Kidney epithelial cell (primary cell): ENCODE measurements at places on chromosomes 5 and 9.
A peak's percentile ranks its signal among the peaks of the same experiment; 100 is the strongest.

DNA sequence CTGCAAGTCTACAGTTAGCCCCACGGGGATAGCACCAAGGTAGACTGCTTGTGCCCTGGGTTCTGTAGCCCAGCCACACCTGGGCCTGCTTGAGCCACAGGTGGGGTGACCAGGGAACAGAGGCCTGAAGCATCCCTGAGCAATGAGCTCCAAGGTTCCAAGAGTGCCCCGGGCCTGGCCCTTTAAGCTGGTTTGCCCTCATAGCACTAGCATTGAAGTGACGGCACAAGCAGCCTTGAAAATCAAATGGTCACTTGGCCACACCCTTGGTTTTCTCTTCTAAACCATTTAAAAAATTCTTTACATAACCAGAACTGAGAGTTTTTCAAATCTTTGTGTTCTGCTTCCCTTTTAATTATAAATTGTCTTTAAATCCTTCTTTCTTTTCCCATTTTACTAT, 24.7 kb downstream of the FBXO10 start:
- no peak for DNase-seq

DNA sequence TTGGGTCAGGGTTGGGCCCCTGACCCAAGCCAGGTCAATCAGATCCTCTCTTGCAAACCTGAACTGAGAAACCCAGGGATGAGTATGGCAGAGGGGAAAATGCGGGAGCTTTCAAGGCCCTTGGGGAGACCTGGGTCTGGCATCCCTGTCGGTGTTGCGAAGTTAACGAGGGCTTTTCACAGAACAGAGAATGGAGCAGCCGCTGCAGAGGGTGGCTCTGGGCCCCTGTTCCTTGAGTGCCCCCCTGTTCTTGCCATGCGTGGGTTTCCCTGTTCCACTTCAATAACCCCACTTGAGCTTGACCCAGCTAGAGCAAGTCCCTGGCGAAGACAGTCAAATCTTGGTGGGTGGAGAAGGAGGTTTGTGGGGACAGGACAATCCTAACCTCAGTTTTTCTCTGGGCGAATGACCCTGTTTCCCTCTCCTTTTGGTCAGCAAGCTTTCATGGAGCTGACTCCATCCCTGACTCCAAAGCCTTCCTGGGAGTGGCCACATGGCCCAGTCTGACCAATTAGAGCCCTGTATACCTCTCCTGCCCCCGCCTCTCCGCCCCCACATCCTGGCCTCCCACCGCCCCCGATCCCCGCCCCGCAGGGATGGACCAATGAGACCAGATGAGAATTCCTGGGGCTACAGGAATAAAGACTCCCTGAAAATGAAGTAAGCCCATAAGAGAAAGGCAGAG, 2.9 kb upstream of the VDAC1 start:
- DNase-seq, result no peak

DNA sequence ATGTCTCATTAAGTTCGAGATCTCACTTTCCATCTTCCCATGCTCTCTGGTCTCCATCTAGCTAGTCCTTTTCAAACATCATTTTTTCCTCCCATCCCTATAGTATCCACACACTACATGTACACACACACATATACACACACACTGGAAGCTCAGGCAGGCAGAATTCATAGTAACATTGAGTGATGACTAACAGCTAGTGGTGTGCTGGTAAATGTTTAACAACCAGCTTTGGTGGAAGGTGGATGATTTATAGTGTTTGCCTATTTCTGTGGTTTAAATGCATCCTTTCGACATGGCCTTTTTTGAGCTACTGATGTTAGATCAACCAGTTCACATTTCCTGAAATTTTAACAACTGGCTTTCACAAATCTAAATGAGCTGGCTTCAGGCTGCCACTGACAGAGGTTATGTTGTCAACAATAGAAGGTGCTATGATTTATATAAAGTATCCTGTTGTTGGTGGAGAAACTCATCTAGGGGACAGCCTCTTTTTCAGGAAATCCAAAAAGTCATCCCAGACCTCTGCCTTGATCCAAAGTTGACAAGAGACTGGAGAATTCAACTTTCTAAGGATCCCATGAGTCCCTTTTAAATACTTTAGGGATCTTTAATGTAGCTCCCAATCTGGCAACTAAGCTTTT, 117.8 kb downstream of the CCDC192 start:
- peak; percentile 80 for DNase-seq

DNA sequence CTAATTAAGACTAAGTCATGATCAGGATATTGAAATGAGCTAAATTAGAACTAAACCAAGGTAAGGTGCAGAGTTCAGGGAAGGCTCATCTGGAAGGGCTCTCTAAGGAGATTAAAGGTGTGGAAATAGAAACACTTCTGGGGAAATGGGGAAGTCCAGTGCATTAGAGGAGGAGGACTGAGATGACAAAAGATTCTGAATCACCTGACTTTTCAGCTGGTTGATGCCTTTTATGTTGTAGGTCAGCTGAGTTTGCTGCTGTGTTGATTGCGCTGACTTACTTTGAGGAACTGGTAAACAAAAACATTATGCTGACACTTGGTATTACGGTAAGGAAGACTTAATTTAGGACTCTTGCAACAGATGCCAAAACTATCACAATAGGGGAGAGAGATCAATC, 23.8 kb downstream of the IFNA5 start:
- DNase-seq, result no peak

- no peak for DNase-seq
These were observed 96.4 kb upstream of the SPIN1 start for GRCh38 chr9:88291856-88292255.

DNA sequence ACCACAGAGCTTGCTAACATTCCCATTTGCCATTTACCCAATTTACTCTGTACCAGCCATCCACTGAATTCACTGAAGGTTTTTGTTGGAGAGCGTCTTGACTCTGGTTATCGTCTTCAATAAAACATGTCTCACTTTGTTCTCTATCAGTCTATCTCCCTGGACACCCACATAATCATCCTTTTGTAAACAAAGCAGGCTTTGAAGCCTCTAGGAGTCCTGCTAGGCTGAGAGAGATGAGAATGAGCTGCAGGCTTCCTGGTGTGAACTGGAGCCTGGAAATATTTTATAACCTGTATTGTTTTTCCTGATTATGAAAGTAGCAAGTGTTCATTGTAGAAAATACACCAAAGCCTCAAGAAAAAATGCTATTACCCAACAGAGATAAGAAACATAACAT, 140.6 kb upstream of the ZNF366 start:
- no peak for DNase-seq

- DNase-seq, result no peak
These were observed 125.4 kb upstream of the BOD1 start for GRCh38 chr5:173741729-173742431.

GRCh38 chr5:2958976-2959375, 207.5 kb upstream of the IRX2 start:
- no peak for DNase-seq

- DNase-seq, result no peak
These were observed 111.1 kb downstream of the ARHGAP26 start for GRCh38 chr5:142881076-142881783.

DNA sequence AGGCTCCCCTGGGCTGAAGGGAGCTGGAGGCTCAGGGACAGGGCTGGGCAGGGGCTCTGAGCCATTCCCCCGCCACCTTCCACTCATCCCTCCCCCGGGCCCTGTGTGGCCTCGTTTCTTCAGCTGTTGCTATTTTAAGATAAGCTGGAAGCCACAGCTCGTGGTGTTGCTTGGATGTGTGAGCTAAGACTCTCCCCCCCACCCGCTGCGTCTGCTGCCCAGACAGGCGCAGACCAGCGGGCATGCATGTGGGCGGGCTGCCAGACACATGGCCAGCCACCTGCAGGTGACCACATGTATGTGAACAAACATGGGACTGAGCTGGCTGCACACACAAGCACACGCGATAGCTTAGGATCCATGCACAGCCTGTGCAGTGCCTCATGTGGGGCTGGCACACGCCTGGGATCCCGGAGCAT, 8.7 kb downstream of the SNCB start:
- no peak for DNase-seq

DNA sequence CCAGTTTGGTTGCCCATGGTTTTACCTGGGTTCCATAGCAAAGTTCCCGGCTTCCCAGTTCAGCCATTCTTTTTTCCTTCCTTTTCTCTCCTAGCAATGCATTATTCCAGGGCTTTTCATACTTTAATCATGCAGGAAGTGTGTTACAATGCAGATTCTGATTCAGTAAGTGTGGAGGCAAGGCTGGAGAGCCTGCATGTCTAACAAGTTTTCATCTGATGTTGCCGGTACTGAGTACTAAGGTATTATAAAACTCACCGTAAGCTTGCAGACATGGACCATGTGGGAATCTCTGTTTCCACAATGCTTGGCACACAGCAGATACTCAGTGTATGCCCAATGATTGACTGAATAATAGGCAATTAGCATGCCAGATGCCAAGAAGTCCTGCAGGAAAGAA, 102.9 kb upstream of the SHB start:
- no peak for DNase-seq

GRCh38 chr5:31990701-31991110, 183.4 kb downstream of the GOLPH3 start:
- no peak for DNase-seq

- no peak for DNase-seq
These were observed 86.5 kb upstream of the ARRDC3 start for GRCh38 chr5:91469517-91470165.

GRCh38 chr9:129253803-129254381, 75.8 kb upstream of the IER5L start:
- DNase-seq, result no peak

DNA sequence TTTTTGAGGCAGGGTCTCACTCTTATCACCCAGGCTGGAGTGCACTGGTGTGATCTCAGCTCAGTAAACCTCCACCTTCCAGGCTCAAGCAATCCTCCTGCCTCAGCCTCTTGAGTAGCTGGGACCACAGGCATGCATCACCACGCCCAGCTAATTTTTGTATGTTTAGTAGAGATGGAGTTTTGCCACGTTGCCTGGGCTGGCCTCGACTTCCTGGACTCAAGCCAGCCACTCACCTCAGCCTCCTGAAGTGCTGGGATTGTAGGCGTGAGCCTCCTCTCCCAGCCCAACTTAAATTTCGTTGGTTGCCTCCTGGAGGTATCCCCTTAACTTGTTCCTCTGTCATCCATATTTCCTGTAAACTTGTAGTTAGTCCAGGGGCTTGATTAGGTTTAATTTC, 47.2 kb downstream of the RAB24 start:
- no peak for DNase-seq

GRCh38 chr9:122988920-122989621, 44.4 kb upstream of the GPR21 start:
- no peak for DNase-seq

GRCh38 chr5:170579601-170580000, 75.8 kb downstream of the KCNIP1 start:
- no peak for DNase-seq

GRCh38 chr9:10701906-10702305, 89.1 kb upstream of the PTPRD start:
- no peak for DNase-seq

- DNase-seq, result no peak
These were observed 60.6 kb upstream of the ADRA1B start for GRCh38 chr5:159855476-159856191.

DNA sequence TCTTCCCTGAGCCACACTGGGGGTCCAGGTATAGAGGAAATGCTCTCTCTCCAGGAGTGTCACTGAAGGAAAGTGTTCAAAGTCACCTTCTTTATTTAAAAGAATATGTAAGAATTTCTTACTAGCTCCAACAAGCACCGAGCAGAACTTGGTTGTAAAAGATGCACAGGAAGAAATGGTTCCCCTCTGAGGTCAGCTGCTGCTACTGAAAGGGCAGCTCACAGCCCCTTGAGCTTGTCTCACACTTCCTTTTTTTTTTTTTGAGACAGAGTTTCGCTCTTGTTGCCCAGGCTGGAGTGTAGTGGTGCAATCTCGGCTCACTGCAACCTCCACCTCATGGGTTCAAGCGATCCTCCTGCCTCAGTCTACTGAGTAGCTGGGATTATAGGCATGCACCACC, 77.2 kb downstream of the PRRT1B start:
- DNase-seq, result no peak

DNA sequence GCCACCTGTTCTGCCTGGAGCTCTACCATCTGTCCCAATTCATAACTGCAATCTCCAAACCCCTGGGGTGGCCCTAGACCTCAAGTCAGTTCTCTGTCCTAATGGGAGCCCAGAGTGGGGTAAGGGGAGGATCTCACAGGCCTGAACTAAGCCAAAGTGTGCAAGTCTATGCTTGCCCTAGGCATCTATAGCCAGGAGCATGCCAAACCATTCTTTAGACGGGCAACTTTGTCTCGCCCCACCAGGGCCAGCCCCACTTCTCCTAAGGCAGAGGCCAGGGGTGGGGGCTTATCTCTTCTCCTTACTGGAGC, 3.3 kb downstream of the ACSL6 start:
- DNase-seq, result no peak

GRCh38 chr9:132125361-132125760, 36.5 kb upstream of the NTNG2 start:
- no peak for DNase-seq

- no peak for DNase-seq
These were observed 716 bp downstream of the HARS1 start for GRCh38 chr5:140690376-140690932.

DNA sequence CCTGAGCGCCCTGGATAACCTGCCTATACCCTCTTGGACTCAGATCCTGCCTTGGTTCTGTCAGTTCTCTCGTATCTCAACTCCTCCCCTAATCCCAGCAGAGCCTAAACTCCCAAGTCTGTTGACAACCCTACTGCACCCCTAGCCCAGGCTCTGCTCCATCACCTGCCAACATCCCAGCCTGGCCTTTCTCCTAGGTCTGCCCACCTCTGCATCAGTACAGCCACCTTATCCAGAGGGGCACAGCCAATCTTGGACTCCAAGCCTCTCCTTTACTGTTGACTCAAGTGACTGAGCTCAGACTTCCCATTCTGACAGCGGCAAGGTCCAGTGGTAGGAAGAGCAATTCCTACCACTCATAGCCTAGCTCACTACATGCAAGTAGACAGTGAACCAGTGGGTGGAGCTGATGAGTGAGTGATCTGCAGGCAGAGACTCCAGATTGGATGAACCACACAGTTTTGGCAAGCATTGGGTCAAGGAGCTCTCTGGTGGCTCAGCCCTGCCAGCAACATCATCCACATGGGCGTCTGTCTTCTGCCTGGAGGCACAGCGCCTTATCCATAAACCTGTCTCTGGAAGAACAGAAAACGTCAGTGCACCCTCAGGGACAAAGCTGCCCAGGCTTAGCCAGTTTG, 26.5 kb downstream of the TRMO start:
- no peak for DNase-seq

DNA sequence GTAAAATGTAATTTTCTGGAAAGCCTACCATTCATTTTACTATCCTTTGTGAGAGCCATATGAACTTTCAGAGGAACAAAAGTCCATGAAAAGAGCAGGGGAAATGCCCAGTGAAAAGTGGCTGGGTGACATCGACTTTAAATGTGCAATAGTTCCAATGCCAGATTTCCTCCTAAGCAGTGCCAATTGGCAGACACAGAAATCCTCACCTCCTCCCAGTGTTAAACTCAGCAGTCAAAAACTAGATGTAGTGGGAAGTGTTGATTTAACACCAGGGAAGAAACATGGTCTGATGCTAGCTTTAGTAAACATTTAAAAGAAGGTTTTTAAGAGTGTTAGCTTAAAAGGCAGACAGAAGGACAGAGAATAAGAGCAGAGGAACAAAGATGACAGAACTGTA, 2055.2 kb downstream of the MAT2B start:
- DNase-seq, result no peak
